Stimulated activated CD8-positive, alpha-beta memory T cell treated with anti-CD3 and anti-CD28 coated beads, Interleukin-7, amount 100 ng/mL, for 1 hour (primary cell): ENCODE measurements at places on chromosomes 5 and 9.

- DNase-seq = no peak
These were observed 13.9 kb downstream of the ALDOB start for GRCh38 chr9:101421653-101422065.

DNA sequence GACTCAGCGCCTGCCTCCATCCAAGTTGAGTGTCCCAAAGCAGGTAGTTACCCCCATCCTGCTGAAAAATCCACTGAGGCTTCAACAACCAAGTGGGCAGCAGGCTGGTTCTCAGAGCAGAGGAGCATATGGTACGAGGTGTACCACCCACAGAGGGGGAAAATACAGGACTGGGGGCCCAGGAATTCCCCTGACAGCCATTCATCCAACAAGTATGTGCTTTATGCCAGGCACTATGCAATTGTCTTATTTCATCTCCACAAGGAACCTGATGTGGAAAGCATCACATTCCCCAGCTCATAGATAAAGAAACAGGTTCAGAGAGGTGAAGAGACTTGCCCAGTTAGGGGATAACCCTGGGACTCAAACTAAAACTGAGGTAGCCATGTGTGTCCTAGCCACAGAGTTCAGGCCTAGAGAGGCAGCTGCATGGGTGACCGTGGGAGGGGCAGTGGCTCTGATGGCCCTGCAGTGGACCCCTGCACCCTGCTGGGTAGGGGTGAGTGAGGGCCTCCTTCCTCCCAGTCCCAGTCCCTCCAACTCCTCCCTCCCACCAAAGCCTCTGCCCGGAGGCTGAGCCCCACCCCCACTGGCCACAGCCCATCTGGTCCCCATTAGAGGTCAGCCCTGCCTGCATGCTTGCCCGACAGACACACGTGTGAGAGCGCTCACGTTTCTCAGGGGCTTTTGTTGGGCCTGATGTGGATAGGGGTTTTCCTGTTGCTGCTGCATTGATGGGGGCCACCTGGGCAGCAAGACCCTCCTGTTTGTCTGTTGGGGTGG is 11.5 kb downstream of the PDLIM4 start:
- DNase-seq = no peak

- DNase-seq = no peak
These were observed 3.2 kb upstream of the NRARP start for GRCh38 chr9:137305060-137305797.

GRCh38 chr5:179765400-179765799 is 28.4 kb upstream of the LTC4S start:
- DNase-seq = no peak

GRCh38 chr5:124661317-124662141 is 84.9 kb downstream of the ZNF608 start:
- no peak for DNase-seq

- DNase-seq = no peak
These were observed 10.4 kb downstream of the PTCH1 start for GRCh38 chr9:95506428-95506677.

GRCh38 chr9:118446943-118447639 is 742.9 kb downstream of the TLR4 start:
- no peak for DNase-seq

GRCh38 chr5:14343376-14343775 is 200.2 kb downstream of the TRIO start:
- DNase-seq = no peak
